ENCODE measurements at places on chromosomes 11 and 22.

DNA sequence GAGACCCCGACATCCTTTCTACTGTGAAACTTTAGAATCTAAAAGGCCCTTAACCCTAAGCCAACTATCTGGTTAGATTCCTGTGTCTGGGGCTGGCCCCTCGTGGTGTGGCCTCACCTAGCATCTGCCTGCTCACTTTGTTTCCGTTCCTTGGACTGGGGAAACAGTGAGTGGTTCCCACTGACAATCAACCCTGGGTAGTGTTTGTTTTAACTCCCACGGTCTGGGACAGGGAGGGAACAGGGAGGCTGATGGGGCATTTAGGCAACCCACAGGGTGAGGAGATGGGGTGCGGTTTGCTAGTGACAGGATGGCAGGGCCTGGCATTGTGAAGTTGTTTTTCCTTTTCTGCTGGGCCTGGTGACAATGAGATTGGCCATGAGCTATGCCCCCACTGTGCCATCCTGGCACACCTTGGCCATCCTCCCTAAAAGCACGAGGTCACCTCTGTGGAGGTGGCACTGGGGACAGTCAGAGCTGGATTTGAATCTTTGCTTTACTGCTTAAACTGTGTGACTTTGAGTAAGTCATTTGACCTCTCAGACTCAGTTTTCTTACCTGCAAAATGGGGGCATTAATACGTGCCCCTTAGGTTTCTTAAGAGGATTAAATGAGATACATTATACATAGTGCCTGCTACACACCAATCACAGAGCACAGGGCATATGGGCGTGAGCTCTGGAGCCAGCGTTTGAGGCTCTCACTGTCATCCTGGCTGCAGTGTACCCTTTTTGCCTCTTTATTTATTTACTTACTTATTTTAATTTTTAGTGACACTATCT is 31.4 kb downstream of the CHRDL2 start:
- no peak for DNase-seq

GRCh38 chr11:114163830-114164401 is 104.4 kb downstream of the ZBTB16 start:
- DNase-seq: no peak

GRCh38 chr11:2092956-2093412 is 46.2 kb downstream of the IGF2 start:
- DNase-seq: peak; percentile 31

DNA sequence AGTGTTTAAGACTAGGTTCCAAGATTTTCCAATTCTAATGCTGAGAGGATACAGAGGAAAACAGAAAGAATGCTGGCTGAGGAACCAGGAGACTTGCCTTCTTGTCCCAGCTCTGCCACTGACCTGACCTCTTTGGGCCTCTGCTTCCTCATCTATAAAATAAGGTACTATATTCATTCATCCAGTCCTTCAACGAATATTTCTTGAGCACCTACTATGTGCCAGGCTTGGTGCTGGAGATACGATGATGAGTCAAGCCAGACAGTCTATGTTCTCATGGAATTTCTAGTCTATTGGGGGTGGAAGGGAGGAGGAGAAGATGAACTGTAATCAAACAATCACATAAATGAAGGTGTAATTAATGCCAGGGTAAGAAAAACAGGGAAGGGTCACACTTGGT is 27.8 kb upstream of the UPB1 start:
- DNase-seq: no peak

DNA sequence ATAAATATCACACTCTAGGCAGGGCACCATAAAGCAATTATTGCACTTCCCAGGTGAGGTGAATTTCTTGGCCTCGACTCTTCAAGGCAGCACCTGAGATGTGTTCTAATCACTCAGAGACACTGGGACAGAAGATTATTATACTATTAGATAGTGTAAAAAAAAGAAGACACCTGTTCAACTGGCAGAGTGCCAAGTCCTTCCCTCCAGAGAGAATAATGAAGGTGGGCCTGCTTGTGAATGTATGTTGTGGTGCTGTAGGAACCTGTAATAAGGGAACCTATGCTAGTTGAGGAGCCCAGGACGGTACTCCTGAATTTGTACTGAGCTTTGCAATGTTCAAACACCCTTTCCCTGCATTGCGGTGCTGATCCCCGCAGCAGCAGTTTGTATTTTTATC is 107.5 kb downstream of the NXPE2 start:
- DNase-seq: no peak

- DNase-seq: no peak
These were observed 133.4 kb upstream of the E2F8 start for GRCh38 chr11:19374151-19374569.

- DNase-seq: no peak
These were observed 38.7 kb upstream of the CDON start for GRCh38 chr11:126101251-126101929.

DNA sequence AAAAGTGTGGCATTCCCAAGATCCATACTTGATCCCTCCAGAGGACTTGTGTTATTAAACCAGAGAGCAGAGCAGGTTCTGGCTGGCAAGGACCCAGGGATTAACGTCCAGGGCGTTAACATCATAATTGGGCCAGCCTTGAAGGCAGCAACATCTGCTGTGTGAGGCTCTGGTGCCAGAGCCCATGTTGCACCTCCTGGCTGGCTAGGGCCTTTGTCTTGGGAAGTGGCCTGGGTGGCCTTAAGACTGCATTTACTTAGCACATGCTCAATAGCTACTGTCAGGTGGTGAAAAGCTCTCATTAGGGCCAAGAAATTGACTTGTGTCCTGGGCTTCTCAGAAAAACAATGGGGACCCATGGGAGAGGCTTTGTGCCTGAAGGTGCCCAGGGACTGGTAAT is 66.6 kb downstream of the CACNG2 start:
- DNase-seq: peak; percentile 43

DNA sequence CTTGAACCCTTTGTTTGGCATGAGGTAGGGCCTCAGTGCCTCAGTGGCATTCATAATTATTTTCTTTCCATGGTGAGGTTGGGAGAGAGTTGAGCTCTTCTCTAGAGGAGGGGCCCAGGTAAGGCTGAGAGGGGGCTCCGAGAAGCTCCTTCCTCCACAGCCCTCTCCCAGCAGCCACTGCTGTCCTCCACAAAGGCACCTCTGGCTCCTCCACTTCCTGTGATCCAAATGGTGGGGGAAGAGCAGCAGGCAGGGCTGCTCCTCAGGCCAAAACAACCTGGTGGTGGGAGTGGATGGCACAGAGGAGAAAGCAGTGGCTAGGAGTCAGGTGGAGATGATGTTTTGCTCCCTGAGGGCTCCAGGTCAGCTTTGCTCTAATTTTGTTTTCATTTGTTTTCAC is 13.3 kb downstream of the ROBO4 start:
- peak; percentile 22 for DNase-seq

DNA sequence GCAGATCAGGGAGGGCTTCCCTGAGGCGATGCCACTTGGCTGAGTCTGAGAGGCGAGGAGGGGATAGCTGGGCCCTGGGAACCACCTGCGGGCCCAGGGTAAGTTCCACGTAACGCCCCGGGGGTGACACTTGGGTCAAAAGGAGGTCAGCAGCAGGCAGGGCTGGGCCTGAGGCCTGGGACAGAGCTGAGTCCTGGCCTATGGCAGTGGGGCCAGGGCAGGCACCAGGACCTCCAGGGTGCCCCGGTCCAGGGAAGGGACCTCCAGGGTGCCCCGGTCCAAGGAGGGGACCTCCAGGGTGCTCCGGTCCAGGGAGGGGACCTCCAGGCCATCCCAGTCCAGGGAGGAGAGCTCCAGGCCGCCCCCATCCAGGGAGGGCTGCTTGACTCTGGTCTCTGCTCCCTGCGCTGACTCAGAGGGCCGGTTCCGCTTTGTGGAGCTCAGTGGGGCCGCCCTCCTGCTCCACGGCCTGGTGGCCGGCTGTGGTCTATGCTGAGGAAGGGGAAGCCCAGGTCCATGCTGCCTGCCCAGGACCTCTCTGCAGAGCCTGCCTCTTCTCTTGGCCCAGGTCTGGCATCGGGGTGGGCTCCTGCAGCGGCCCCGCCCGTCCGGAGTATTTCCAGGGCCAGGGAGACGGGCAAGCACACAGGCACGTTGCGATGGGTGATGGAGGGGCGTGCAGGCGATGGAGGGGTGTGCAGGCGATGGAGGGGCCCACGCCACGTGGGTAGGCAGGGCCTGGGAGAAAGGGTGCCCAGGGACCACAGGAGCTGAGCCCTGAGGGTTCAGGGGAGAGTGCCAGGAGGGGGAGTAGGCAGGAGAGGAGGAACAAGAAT is 19.5 kb upstream of the WNT7B start:
- DNase-seq: no peak

- DNase-seq: no peak
These were observed 19.8 kb upstream of the PSMA1 start for GRCh38 chr11:14539982-14540421.

DNA sequence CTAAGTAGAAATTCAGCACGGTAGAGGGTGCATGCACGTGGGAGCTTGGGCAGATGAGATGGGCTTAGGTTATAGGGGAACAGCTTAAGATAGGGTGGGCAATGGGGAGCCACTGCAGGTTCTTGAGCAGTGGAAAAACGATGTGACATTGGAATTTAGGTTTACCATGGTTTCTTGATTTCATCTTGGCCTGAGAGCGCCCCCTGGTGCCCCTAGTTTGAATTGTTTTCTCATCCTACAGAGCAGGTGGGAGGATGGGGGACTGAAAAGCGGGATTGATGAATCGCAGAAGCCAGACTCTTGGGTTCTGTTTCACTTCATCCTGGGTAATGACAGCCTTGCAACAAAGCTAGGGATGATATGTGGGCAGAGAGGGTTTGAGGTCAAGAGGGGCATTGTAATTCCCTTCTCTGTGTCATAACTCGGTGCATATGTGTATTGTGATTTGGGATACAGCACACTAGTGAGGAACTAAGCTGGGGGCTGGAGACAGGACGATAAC is 6.7 kb upstream of the MCAM start:
- peak; percentile 82 for DNase-seq

DNA sequence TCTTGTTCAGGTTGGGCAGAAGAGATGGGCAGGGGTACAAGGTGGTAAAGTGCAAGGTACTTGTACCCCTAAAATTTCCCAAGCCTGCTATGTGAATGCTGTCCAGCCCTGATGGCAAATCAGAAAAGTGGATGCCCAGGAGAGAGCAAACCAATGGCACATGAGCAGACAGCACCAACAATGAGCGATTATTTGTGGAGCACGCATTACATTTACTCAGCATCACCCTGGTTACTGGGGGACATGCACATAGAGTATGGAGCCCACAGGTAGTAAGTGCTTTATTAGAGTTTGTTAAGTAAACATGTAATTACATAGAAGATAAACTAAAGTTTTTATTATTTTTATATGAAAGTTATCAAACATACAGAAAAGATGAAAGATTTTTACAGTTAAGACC is 165.7 kb downstream of the NTM start:
- DNase-seq: no peak

- DNase-seq: no peak
These were observed 61.6 kb downstream of the DYNC2H1 start for GRCh38 chr11:103170865-103171264.

DNA sequence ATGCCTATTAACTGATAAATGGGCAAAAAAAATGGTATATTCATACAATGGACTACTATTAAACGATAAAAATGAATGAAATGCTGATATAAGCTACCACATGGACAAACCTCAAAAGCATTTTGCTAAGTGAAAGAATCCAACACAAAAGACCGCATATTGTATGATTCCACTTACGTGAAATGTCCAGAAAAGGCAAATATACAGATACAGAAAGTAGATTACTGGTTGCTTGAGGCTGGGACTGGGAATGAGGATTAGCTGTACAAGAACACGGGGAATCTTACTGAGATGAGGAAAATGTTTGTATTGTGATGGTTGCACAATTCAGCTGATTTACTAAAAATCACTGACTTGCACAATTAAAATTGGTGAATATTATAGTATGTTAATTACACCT is 8.8 kb downstream of the SCUBE2 start:
- DNase-seq: no peak

- no peak for DNase-seq
These were observed 41.8 kb upstream of the SORL1-AS1 start for GRCh38 chr11:121494355-121495099.

GRCh38 chr11:125082611-125083311 is 19.7 kb downstream of the SLC37A2 start:
- DNase-seq: no peak

DNA sequence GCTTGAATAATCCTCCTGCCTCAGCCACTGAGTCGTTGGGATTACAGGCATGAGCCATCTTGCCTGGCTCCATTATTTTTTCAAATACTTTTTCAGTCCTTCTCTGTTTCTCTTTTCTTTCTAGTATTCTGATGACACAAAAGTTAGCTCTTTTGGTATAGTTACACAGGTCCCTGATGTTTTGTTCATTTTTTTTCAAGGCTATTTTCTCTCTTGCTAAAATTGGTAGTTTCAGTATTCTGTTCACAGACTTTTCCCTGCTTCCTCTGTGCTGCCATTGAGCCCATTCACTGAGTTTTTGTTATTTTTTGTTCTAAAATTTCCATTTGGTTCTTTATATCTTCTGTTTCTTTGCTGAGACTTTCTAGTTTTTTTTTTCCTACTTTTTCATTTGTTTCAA is 166.5 kb downstream of the UVRAG start:
- no peak for DNase-seq

- DNase-seq: peak; percentile 62
These were observed 3.1 kb downstream of the ASRGL1 start for GRCh38 chr11:62340269-62340901.

All from H9 (cell line).